Stimulated activated CD4-positive, alpha-beta T cell treated with anti-CD3 and anti-CD28 coated beads, Interleukin-1b, Interleukin-23, amount 100 ng/mL, for 48 hours (primary cell): ENCODE measurements at places on chromosomes 6 and 20.
A peak's percentile ranks its signal among the peaks of the same experiment; 100 is the strongest.

GRCh38 chr6:23176883-23177282 is 607.5 kb downstream of the HDGFL1 start:
- no peak for DNase-seq

GRCh38 chr6:166752097-166752496 is 125.0 kb upstream of the RPS6KA2 start:
- DNase-seq = no peak

DNA sequence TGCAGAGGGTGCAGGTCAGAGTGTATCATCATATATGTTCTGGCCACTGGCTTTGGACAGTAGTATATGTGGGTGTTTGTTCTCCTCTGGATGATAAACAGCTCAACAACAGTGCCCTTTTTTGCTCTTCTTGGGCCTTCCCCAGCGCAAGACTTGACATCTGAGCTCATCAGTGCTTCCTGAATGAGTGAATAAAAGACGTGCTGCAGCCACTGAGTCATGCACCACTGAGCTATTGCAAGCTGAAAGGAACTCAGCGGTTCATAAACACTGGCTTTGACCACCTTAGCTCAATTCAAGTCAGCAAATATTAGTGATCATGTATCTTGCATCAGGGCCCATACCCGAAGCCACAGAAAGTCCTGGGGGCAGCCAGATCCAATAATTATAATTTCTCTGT is 105.3 kb upstream of the KCNG1 start:
- DNase-seq = peak; percentile 49

- DNase-seq = no peak
Measured at GRCh38 chr6:89941031-89941762, 46.9 kb downstream of the GJA10 start.

DNA sequence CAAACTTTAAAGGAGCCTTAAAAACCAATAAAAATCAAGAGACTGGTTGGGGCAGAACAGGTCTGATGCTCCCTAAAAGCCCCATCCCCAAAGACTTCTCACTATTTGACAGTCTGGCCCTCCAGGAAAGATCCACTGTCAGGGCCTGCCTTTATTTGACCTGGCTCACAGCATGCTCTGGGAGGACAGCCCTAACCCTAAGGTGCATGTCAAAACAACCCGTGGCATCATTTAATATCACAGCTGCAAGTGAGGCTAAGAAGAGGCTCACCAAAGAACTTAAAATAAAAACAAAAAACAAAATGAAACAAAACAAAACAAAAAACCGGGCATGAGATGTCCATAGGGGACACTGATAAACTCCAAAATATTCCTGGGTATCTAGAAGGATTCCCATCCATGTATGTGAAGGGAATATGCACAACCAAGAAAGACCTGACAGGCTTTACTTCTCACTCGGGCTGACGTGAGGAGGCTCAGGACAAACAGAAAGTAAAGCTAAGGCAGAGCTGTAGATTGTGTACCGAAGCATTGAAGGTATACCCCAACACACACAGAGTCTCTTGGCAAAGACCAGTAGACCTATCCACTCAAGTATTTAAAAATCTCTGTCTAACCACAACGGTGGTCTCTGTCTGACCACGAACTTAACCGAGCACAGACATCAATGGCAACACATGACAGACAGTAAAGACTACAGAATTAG is 57.3 kb downstream of the AHI1 start:
- no peak for DNase-seq

DNA sequence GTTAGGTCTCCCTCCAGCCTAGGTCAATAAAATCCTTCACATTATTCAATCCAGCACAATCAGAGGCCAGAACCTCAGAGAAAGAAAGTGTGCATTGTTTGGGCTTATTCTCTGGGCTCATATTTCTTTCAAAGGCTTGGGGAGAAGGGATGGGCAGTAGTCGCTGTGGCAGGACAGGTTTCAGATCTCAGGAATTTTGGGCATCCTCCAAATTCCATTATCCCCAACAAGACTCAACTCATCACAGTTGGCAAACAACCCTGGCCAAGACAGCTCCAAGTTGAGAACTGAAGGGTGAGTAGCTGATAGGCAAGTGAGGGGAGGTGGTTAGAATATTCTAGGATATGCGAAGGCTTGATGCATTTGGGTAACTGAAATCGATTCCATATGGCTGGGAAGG is 27.2 kb upstream of the CHD6 start:
- DNase-seq = no peak

- no peak for DNase-seq
Measured at GRCh38 chr6:7496266-7496875, 45.1 kb upstream of the DSP start.

DNA sequence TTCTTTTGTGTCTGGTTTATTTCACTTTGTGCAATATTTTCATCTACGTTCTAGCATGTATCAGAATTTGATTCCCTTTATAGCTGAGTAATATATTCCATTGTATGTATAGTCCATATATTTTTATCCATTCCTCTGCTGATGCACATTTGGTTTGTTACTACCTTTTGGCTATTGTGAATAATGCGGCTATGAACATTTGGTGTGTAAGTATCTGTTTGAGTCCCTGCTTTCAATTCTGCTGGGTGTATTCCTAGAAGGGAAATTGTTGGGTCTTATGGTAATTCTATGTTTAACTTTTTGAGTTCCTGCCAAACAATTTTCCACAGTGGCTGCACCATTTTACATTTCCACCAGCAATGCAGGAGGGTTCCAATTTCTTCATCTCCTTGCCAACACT is 52.4 kb downstream of the DNAH8 start:
- DNase-seq = no peak

DNA sequence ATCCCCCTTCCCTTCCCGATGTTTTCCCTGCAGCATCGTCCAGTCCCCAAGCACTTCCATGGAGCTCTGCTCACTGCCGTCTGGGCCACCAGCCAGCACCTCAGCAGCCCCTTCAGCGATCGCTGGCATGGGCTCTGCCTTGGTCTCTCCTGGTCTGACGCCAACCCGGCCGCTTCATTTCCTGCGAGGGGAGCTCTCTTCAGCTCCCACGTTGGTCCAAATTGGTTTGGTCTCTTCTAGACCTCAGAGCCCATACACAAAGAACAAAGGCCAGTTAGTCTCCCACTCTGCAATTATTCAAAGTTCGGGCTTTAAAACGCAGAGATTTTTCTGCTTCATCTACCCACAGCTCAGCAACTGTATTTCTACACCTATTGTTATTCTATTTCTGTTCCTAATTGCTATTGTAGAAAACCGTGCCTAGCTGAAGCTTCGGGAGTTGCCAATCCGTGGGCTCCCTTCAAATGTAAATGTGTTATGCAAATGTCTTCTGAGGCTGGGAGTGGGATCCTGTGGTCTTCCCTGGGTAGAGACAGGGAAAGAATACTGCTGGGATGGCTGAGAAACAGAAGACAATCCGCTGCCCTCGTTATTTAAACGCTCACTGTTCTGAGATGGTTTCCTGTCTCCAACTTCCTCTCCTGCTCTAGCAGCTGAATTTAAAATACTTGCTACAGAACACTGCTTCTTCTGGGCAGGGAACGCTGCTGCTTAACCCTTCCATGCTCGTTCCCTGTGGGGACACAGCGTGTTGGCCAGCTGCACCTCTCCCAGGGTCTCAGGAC is 154.2 kb upstream of the QKI start:
- no peak for DNase-seq

DNA sequence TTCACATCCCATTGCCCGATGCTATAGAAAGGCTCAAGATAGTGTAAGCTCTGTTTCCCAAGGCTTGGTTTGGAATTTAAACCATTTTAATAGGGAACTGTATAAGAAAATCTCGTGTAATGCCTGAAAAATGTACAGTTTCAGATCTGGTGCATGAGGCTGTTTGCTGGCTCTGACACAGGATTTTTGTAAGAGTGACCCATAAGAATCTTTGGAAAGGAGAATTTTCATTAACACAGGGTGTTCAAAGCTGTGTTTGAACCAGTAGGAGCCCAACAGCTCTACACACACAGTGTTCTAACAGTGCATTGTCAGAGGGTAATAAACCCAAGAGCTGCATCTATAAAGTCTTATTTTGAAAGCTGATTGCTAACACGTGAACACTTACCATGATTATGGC is 293.5 kb downstream of the PRL start:
- no peak for DNase-seq

- no peak for DNase-seq
Measured at GRCh38 chr6:82017288-82017687, 230.3 kb downstream of the IBTK start.

- no peak for DNase-seq
Measured at GRCh38 chr6:114690625-114691024, 347.8 kb upstream of the HS3ST5 start.

- no peak for DNase-seq
Measured at GRCh38 chr6:160343144-160343543, 5.0 kb upstream of the SLC22A3 start.

DNA sequence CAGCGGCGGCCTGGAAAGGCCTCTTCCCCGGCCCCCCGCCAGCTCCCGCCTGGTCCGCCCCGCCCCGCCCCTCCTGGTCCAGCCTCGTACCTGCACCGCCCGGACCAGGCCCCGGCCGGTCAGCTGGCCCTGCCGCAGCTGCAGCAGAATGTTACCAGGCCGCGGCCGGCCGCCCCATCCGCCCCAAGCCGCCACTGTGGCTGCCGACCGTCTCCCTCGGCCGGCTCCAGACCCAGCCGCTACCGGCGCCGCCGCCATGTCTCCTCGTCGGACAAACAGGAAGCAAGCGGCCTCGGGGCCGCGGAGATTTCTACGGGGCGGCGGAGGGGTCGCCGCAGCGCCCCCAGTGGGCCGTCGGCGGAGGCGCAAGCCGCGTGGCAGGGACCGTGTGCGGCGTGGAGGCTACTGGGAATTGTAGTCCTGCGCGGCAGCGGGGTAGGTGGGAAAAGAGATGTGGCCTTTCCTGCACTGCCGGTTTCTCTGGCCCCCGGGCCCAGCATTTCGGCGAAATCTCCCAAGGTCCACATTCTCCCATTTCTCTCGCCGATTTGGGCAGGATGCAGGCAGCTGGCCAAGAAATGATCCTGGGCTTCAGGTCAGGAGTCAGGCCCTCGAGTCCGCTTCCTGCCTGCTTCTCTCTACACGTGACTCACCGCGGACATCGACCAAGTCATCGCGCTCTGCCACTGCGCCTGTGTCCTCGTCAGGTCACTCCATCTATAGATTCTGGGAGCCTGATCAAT is at the start of gene TRPC4AP:
Gene TRPC4AP, minus strand, starts transcription at position 284 of the 743 bp plus-strand sequence. Its CDS starts 26 bp downstream, at position 258.
- peak; percentile 88 for DNase-seq

DNA sequence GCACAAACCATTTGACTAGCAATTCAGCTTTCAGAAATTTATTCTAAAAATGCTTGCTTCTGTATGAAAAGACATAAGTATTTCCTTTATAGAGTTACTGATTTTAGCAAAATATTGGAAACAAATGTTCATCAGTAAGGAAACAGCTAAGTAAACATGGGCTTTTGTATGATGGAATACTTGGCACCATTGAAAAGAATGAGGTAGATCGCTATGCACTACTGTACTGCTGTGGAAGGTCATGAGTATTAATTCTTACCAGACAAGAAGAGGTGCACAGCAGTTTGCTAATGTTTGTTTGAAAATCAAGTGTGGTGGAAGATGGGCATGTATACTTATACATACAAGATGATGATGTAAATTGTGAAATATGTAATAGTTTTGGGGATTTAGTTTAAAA is 73.0 kb downstream of the FARS2 start:
- DNase-seq = no peak

DNA sequence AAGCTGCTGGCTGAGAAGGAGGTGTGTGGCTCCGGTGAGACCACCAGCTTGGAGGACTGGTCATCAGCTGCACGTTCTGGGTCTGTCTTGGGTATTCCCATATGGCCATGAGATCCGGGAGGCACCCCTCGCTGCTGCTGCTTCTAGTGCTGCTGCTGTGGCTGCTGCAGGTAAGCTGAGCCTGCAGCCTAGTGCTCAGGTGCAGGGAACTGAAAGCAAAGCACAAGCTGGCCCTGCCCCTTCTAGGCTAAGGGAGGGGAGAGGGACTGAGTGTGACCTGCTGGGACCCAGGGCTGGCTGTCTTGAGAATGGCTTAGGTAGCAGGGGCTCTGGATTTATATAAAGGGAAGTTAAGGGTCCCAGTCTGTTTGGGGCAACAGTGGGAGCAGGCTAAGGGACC is 403 bp downstream of the CDH26 start:
- DNase-seq = no peak

DNA sequence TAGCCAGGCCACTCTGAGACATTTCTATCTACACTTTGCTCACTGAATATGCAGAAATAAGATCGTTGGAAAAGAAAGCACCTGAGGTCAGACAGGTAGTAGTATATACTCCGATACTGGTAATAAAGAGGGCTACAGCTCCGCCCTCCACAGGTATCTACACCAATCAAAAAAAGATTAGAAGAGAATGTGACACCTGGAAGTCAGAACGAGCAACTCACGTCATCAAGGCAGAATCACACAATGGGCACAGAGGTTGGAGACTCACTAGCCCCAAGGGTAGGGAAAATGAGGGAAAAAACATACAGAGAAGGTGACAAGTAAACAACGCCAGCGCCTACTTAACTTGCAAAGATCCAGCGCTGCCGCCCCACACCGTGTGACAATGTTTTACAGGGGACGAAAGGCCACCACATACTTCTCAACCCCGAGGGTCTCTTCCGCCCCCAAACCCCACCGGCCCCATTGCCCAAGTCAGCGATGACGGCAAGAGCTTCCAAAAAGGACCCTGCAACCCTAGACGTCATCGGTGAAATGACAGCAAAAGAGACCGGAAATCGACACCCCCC is 653 bp downstream of the LMBRD1 start:
- peak; percentile 36 for DNase-seq

DNA sequence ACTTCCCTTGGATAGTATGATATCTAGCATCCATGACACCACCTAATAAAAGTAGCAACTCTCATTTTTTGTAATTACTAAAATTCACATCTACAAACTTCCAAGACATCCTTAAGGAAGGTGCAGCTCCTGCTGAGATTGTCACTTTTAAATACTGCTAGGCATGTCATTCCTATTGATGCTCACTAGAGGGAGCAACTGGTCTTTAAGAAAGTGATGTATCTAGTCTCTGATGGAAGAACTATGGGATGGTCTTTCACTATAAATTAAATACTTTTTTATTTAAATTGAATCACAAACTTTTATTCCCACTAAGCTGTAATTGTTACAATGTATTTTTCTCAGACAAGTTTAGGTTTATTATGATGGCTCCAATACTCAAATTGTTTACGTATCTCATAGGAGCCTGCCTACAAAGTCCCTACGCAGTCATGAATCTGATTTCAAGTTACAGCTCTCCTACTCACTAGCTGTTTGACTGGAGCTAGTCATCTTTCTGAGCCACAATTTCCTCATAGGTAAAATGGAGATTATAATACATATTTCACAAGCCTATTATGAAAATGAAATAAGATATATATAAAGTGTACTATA is 8.1 kb upstream of the TSPYL1 start:
- no peak for DNase-seq

DNA sequence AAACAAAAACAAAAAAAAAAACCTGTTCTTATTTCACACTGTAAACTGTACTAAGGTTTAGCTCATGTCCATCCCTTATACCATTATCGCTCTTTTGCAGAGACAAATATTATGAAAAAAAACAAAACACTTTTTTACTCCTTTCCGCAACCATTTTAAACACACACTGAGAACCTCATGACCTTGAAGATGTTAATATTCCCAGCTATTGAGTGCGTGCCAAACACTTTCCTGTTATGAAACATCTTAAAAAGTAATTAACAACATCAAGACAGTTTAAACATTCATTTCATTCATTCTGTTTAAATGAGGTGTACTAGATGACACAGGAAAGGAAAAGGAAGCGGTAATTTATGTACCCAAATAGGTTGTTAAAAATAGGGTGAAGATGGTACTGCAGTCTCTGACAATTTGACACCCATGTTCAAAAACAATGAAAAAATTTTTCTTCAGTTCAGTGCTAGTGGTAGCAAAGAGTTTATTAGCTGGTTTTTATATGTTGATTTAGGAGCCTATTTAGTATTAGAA is 3.9 kb upstream of the ARHGAP18 start:
- no peak for DNase-seq
